ENCODE measurements at places on chromosomes 7 and 10.

DNA sequence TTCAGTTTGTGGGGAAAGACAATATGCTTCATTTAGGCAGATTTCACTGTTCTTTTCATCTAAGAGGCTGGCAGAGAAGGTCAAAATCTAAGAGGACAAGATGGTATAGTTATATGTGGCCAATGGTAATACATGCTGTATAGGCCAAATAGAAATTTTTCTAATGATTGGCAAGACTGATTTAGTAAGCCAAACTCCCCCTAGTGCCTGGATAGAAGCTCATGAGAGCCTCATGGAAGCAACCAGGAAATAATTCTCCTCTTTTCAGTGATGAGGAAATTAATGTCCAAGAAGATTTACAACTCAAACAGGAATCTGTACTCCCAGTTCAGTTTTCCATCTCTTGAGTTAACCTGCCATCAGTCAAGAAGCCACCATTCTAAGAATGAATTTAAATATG is 253.6 kb upstream of the PHF14 start:
- no peak for DNase-seq

- DNase-seq = no peak
These were observed 261.0 kb downstream of the WDR11 start for GRCh38 chr10:121112136-121112535.

GRCh38 chr10:60384708-60385398 is 4.8 kb downstream of the ANK3 start:
- no peak for DNase-seq

DNA sequence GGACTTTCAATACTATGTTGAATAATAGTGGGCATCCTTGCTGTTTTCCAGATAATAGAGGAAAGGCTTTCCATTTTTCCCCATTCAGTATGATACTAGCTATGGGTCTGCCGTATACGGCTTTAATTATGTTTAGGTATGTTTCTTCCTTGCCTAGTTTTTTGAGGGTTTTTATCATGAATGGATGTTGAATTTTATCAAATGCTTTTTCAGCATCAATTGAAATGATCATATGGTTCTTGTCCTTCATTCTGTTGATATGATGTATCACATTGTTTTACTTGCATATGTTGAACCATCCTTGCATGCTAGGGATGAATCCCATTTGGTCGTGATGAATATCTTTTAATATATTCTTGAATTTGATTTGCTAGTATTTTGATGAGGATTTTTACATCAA is 9.2 kb upstream of the RP9 start:
- no peak for DNase-seq

DNA sequence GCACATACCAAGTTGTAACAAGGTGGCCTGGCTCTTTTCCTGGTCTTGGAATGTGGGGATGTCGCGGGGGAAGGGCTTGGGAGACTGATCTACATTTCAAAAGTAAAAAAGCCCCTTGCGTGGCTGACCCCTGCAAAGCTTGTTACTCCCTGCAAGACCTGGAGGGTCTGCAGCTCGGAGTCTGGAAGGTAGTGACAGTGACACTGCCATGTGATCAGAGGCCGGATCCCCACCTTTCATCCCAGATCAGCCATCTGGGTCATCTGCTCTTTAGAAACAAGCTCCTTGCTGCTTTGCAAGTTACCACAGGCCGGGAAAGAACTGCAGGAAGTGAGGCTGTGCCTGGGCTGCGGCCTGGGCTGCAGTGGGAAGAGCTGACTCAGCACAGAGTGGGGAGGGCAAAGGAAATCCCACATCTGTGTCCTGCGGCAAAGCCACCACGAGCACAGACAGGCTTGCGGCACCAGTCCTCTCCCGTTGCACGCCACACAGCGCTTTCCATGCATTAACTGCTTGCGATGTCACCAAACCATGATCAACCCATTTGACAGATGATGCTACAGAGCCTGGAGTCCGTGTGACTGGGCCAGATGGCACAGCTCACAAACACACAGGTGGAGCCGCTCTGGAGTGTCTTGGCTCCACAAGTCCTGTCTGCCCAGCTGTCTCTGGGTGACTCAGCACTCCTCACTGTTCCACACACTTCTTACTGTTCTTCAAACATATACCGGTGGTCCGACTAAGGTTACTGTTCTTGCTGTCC is 97.7 kb downstream of the SH3PXD2A start:
- DNase-seq = peak; percentile 43

- no peak for DNase-seq
These were observed 21.9 kb upstream of the SFTPA2 start for GRCh38 chr10:79582096-79582495.

DNA sequence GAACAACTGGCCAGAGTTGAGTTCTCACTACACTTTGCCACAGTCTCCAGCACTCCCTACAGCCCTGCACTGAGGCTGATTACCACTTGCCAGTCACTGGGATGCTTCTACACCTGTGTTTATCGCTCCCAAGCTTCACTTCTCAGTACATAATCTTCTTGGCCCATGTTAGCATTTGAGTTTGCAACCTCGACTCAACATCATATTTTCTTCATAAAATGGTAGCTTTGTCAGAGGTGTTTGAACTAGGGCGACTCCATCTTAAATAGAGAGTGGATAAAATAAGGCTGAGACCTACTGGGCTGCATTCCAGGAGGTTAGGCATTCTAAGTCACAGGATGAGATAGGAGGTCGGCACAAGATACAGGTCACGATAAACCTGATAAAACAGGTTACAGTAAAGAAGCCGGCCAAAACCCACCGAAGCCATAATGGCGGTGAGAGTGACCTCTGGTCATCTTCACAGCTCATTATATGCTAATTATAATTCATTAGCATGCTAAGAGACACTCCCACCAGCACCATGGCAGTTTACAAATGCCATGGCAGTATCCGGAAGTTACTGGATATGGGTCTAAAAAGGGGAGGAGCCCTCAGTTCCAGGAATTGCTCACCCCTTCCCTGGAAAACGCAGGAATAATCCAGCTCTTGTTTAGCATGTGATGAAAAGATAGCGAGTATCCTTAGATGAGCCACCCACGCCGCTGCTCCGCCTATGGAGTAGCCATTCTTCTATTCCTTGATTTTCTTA is 105.8 kb upstream of the KLF6 start:
- no peak for DNase-seq

DNA sequence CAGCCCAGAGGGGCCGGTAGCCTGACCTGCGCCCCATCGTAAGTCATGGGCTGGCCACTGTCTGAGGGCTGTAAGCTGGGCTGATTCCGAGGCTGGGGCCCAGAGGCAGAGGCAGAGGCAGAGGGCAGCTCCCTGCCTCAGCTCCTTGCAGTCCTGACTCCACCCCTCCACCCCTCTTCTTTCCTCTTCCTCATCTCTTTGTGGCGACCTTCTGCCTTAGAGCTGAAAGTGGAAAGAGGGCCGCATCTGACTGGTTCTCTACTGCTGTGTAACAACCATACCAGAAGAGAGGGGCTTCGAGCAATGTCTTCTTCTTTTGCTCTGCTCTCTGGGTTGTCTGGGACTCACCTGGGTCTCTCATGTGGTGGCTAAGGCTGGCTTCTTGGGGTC is 179.1 kb downstream of the RPS24 start:
- DNase-seq = no peak

GRCh38 chr10:129966370-129966888 is 2.4 kb upstream of the EBF3 start:
- no peak for DNase-seq

GRCh38 chr10:22622242-22622806 is 92.1 kb downstream of the PIP4K2A start:
- no peak for DNase-seq

DNA sequence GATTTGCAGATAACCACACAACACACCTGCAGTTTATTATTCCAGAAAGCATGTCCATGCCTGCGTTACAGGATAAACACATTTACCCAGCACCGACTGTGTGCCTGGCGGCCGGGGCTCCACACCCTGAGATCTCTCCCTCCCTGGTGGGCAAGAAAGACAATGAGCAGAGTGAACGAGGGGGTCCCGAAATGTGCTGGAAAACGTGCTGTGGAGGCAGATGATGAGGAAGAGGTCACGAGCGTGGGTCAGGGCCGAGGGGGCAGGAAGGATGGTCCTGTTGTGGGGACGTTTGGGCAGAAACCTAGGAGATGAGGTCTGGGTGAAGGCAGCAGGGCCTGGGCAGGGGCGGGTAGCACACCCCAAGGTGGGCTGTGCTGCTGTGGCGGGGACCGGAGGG is 86.9 kb downstream of the DYNC2I1 start:
- DNase-seq = no peak

DNA sequence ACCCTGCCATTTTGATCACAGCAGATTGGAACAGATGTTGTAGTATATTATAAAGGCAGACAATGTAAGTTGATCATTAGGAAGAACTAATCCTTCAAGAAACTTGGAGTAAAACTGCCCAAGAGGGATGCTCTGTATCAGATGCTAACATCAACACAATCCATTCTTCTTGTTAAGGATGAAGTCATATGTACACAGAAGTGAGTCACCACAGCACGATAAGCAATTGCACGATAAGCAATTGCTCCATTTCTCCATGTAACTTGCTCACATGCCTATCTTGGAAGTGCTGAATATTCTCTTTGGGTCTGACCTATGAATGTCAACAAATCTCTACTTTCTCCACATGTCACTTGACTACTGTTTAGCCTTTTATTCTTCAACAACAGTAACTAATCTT is 41.5 kb upstream of the DMTF1 start:
- no peak for DNase-seq

- no peak for DNase-seq
These were observed 7.0 kb downstream of the POLR2J start for GRCh38 chr7:102471791-102472125.

DNA sequence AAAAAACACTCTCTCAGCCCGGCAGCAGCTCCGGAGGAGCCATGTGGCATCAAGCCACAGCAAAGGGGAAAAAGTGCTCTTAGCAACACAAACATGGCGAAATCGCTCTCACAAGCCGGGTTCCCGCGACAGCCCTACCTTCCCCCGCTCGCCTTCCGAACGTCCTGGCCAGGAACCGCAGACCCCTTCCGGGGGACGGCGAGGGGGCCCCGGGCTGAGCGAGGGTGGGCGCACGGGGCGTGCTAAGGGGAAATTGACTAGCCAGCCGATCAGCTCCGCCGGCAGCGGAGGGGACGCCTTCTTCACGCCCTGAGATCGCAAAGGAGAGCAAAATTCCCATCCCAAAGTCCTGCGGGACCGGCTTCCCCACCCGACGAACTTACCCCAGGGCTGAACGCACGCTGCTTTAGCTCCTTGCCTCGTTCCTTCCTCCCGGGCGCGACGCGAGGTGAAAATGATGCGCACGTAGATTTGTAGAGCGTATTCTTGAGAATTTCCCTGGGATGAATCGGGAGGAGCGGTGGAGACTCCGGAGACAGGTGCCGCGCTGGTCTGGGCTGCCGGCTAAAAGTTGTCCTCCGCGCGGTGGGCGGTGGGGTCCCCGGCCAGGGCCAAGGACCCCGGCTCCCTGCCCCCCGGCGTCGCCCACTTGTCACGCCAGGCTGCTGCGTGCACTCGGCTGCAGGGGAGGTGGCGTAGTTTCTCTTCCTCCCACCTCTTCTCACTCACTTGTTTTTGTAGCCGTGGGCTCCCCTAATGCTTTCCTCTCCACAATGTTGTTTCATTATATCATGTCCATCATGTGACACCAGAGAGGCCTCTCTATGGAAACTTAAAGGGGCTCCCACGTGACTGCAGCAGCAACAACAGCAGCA is 220.1 kb upstream of the MKLN1 start:
- DNase-seq = peak; percentile 76

- DNase-seq = peak; percentile 23
These were observed 33.2 kb downstream of the WBP1L start for GRCh38 chr10:102776779-102777456.

GRCh38 chr7:93228302-93228701 is 2.0 kb upstream of the HEPACAM2 start:
- peak; percentile 6 for DNase-seq

GRCh38 chr10:92886334-92886961 is 38.1 kb downstream of the EXOC6 start:
- no peak for DNase-seq
